ENCODE measurements at places on chromosomes 5 and 9. TPM values are rescaled to one million over a fixed set of nuclear protein-coding genes. Genes with fewer than 3 reads are reported as not detected.

CTSL gene
- total RNA-seq: 72.1 TPM

TUT7 gene
- 22.2 TPM for total RNA-seq

COL23A1 gene
- 7.5 TPM for total RNA-seq

PCDHB15 gene
- 11.0 TPM for total RNA-seq

SMIM33 gene
- not detected for total RNA-seq

MYOZ3 gene
- 10.7 TPM for total RNA-seq

HK3 gene
- 11.3 TPM for total RNA-seq

NR4A3 gene
- 4.3 TPM for total RNA-seq

FOXD4L5 gene
- total RNA-seq: 0.06 TPM

EXOSC2 gene
- total RNA-seq: 26.2 TPM

SPINK1 gene
- total RNA-seq: 43.6 TPM

KCNV2 gene
- total RNA-seq: not detected

NSG2 gene
- total RNA-seq: 0.76 TPM

IL3 gene
- total RNA-seq: not detected

HTR4 gene
- total RNA-seq: 0.35 TPM

ECSCR gene
- total RNA-seq: 24.9 TPM

SLC34A3 gene
- 3.0 TPM for total RNA-seq

KLHL3 gene
- 22.9 TPM for total RNA-seq

TUBB4B gene
- total RNA-seq: 172 TPM

MYMK gene
- total RNA-seq: 2.8 TPM

PRR7 gene
- total RNA-seq: 2.4 TPM

NRG2 gene
- total RNA-seq: 1.3 TPM

FOXD4L6 gene
- not detected for total RNA-seq

PTGES gene
- total RNA-seq: 9.1 TPM

ERCC6L2 gene
- 83.7 TPM for total RNA-seq

RNF183 gene
- 3.1 TPM for total RNA-seq

GRPEL2 gene
- 18.6 TPM for total RNA-seq

NRARP gene
- total RNA-seq: 10.1 TPM

C9orf50 gene
- total RNA-seq: 0.70 TPM

LHX6 gene
- total RNA-seq: 3.0 TPM

RLN1 gene
- total RNA-seq: 0.64 TPM

ARL14EPL gene
- total RNA-seq: not detected

IRX2 gene
- 19.0 TPM for total RNA-seq

CNTNAP3B gene
- 16.5 TPM for total RNA-seq

SLCO6A1 gene
- total RNA-seq: not detected

C8G gene
- not detected for total RNA-seq

IZUMO3 gene
- not detected for total RNA-seq

ARHGEF37 gene
- 6.9 TPM for total RNA-seq

ZNF366 gene
- total RNA-seq: 4.4 TPM

DBH gene
- total RNA-seq: 1.1 TPM

PCDHB13 gene
- total RNA-seq: 7.9 TPM

SLC22A4 gene
- total RNA-seq: 4.3 TPM

SPAAR gene
- 1.8 TPM for total RNA-seq

FBLL1 gene
- 2.0 TPM for total RNA-seq

CSF2 gene
- not detected for total RNA-seq

S100Z gene
- total RNA-seq: 0.41 TPM

PCDHA8 gene
- total RNA-seq: 0.41 TPM

BTNL8 gene
- 0.47 TPM for total RNA-seq

TICAM2 gene
- total RNA-seq: 2.9 TPM

SPINK4 gene
- not detected for total RNA-seq

IL33 gene
- 11.8 TPM for total RNA-seq

NTNG2 gene
- total RNA-seq: 4.0 TPM

ENTPD2 gene
- total RNA-seq: 3.6 TPM

MOB3B gene
- 13.3 TPM for total RNA-seq

SLC36A2 gene
- total RNA-seq: 6.4 TPM

SPATA31E1 gene
- not detected for total RNA-seq

SLC46A2 gene
- 0.64 TPM for total RNA-seq

Data from metanephros (tissue), 2 donors.